Subcutaneous preadipocyte (primary cell): ENCODE measurements at places on chromosomes 5 and 9. TPM values are rescaled to one million over a fixed set of nuclear protein-coding genes. Genes with fewer than 3 reads are reported as not detected.

EQTN gene
- not detected in 2 replicates for total RNA-seq

BRINP1 gene
- 1.6 and 4.0 TPM in 2 replicates for total RNA-seq

ANKRD18B gene
- total RNA-seq, result not detected in 2 replicates

DNAJC21 gene
- total RNA-seq, result 22.0 and 31.9 TPM in 2 replicates

IL13 gene
- under 0.01 TPM in 1 of 2 replicates, not detected in the other for total RNA-seq

TUSC1 gene
- total RNA-seq, result 7.4 and 9.2 TPM in 2 replicates

GRXCR2 gene
- total RNA-seq, result not detected in 2 replicates

FAT2 gene
- under 0.01 TPM in 2 replicates for total RNA-seq

ECSCR gene
- total RNA-seq, result 0.37 TPM in 1 of 2 replicates, not detected in the other

SPATA31E1 gene
- 0.37 and 0.59 TPM in 2 replicates for total RNA-seq

IL33 gene
- 3.9 and 11.0 TPM in 2 replicates for total RNA-seq

FAM169A gene
- under 0.01 and 0.20 TPM in 2 replicates for total RNA-seq

PLEKHG4B gene
- not detected in 2 replicates for total RNA-seq

ZNF366 gene
- not detected in 2 replicates for total RNA-seq

CFAP77 gene
- not detected in 2 replicates for total RNA-seq

SLC34A3 gene
- not detected in 2 replicates for total RNA-seq

IFNK gene
- not detected in 2 replicates for total RNA-seq

PCDHA1 gene
- total RNA-seq, result under 0.01 TPM in 1 of 2 replicates, not detected in the other

SNCAIP gene
- under 0.01 and 0.20 TPM in 2 replicates for total RNA-seq

IL7R gene
- total RNA-seq, result 0.37 and 6.1 TPM in 2 replicates

LCN10 gene
- total RNA-seq, result under 0.01 TPM in 1 of 2 replicates, not detected in the other

TYRP1 gene
- total RNA-seq, result 0.20 and 0.73 TPM in 2 replicates

PCAT7 gene
- not detected in 2 replicates for total RNA-seq

SMIM32 gene
- total RNA-seq, result not detected in 2 replicates

C5 gene
- 4.4 and 5.1 TPM in 2 replicates for total RNA-seq

OR1Q1 gene
- total RNA-seq, result not detected in 2 replicates

PCDHGB1 gene
- total RNA-seq, result 0.73 and 1.2 TPM in 2 replicates

NELFB gene
- total RNA-seq, result 50.7 and 70.4 TPM in 2 replicates

ANGPTL2 gene
- 19.9 and 27.6 TPM in 2 replicates for total RNA-seq

SLC25A2 gene
- 0.37 and 0.39 TPM in 2 replicates for total RNA-seq

MARCOL gene
- total RNA-seq, result not detected in 2 replicates

SH3TC2 gene
- 0.37 and 1.2 TPM in 2 replicates for total RNA-seq

C6 gene
- total RNA-seq, result 0.37 TPM in 1 of 2 replicates, not detected in the other

SLC9A3 gene
- total RNA-seq, result 0.98 and 1.1 TPM in 2 replicates

ANKRD18A gene
- total RNA-seq, result not detected in 2 replicates

ARL14EPL gene
- total RNA-seq, result 0.20 TPM in 1 of 2 replicates, not detected in the other

CEL gene
- 0.20 and 0.37 TPM in 2 replicates for total RNA-seq

RUFY1 gene
- total RNA-seq, result 36.2 and 39.3 TPM in 2 replicates

CMYA5 gene
- 0.59 and 1.8 TPM in 2 replicates for total RNA-seq

SPATA6L gene
- total RNA-seq, result 0.39 and 1.5 TPM in 2 replicates

SLC2A6 gene
- total RNA-seq, result 22.4 and 30.9 TPM in 2 replicates

CDH9 gene
- not detected in 2 replicates for total RNA-seq

PCDHB13 gene
- under 0.01 TPM in 2 replicates for total RNA-seq

CTXN3 gene
- total RNA-seq, result not detected in 2 replicates

MELK gene
- 25.0 and 38.9 TPM in 2 replicates for total RNA-seq

GRIA1 gene
- under 0.01 TPM in 1 of 2 replicates, not detected in the other for total RNA-seq

NTNG2 gene
- 0.37 and 0.59 TPM in 2 replicates for total RNA-seq

LHX6 gene
- under 0.01 TPM in 1 of 2 replicates, not detected in the other for total RNA-seq

C7 gene
- total RNA-seq, result 0.39 and 12.9 TPM in 2 replicates

WNK2 gene
- not detected in 2 replicates for total RNA-seq

ACTBL2 gene
- total RNA-seq, result under 0.01 TPM in 1 of 2 replicates, not detected in the other

SIT1 gene
- 1.1 TPM in 1 of 2 replicates, not detected in the other for total RNA-seq

SCGB3A2 gene
- total RNA-seq, result not detected in 2 replicates
